ENCODE measurements at places on chromosomes 6 and 20. TPM values are rescaled to one million over a fixed set of nuclear protein-coding genes. Genes with fewer than 3 reads are reported as not detected.

DNA sequence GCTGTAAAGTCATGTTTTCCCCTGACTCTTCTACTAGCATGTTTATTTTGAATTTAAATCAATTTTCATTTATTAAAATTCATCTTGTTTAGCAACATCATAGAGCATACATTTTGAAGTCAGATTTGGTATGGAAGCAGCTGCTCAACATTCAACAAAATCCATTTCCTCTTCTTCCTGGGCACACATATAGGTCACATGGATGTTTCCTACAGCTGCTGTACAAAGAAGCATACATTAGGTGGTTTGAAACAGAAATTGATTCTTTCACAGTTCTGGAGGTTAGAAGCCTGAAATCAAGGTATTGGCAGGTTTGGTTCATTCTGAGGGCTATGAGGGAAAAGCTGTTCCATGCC, 495.2 kb downstream of the RFPL4B start:
- H3K27me3 ChIP-seq: no peaks in the 10 kb centered on the region
- no peak overlapping the region for H3K4me3 ChIP-seq
- H3K27ac ChIP-seq: no peak overlapping the region
- no peaks in the 10 kb centered on the region for H3K4me1 ChIP-seq
- DNase-seq: no peak
- H3K36me3 ChIP-seq: no peaks in the 10 kb centered on the region

Gene HLA-DOA
- polyA plus RNA-seq: 2.8 TPM

- DNase-seq: no peak
- H3K4me1 ChIP-seq: no peaks in the 10 kb centered on the region
- H3K4me3 ChIP-seq: no peak overlapping the region
- H3K27ac ChIP-seq: no peak overlapping the region
- H3K27me3 ChIP-seq: no peaks in the 10 kb centered on the region
Observed at GRCh38 chr6:71656121-71656520, 230.2 kb upstream of the RIMS1 start.

DNA sequence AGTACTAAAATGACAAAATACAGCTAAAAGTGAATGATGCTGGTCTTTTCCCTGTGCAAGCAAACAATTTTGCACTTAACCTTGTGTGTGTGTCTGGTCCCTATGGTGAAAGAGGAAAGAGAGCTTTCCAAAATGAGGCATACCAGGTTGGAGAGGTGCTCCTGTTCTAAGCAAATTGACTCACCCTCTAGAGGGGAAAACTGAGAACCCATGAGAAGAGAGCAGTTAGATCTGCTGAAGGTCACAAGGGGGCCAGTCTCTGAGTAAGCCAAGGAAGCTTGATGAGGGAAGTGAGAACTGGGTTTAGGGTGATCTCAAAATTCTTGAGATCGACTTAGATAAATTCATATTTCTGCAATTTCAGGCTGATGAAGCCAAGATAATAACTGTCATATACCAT, 157.5 kb upstream of the TBX18 start:
- H3K36me3 ChIP-seq: no peaks in the 10 kb centered on the region
- no peaks in the 10 kb centered on the region for H3K4me1 ChIP-seq
- no peak overlapping the region for H3K4me3 ChIP-seq
- DNase-seq: no peak
- H3K27ac ChIP-seq: no peak overlapping the region

- H3K4me1 ChIP-seq: peaks cover 53% of the 10 kb centered on the region
- no peak overlapping the region for H3K4me3 ChIP-seq
Observed at GRCh38 chr6:33429750-33430052, 9.8 kb downstream of the SYNGAP1 start.

DNA sequence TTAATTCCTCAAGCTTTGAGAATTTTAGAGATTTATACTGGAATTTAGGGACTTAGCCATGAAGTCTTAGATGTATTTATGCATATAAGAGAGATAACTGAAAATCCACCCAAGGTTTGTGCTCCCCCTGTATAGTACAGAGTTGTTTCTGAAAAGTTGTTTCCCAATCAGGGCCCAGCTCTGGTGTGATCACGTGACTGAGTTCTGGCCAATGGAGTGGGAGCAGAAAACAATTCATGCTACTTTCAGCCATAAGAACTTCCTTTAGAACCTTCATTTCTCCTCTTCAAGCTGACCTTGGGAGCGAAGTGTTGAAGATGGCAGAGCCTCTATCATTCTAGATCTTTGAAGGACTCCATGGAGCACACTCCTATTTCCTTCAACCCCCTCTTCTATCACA, 151.0 kb downstream of the RCAN2 start:
- no peak for DNase-seq
- H3K27me3 ChIP-seq: no peaks in the 10 kb centered on the region
- H3K4me3 ChIP-seq: no peak overlapping the region
- H3K27ac ChIP-seq: no peak overlapping the region

Gene THEMIS
- 0.16 TPM for polyA plus RNA-seq

- no peak overlapping the region for H3K4me3 ChIP-seq
- no peak for DNase-seq
- no peak overlapping the region for H3K27ac ChIP-seq
- no peaks in the 10 kb centered on the region for H3K36me3 ChIP-seq
Observed at GRCh38 chr20:145877-146276, 3.5 kb downstream of the DEFB126 start.

- DNase-seq: no peak
- H3K36me3 ChIP-seq: no peaks in the 10 kb centered on the region
- H3K27ac ChIP-seq: no peak overlapping the region
- H3K27me3 ChIP-seq: peaks cover 90% of the 10 kb centered on the region
Observed at GRCh38 chr6:10381830-10382208, 33.1 kb downstream of the TFAP2A start.

DNA sequence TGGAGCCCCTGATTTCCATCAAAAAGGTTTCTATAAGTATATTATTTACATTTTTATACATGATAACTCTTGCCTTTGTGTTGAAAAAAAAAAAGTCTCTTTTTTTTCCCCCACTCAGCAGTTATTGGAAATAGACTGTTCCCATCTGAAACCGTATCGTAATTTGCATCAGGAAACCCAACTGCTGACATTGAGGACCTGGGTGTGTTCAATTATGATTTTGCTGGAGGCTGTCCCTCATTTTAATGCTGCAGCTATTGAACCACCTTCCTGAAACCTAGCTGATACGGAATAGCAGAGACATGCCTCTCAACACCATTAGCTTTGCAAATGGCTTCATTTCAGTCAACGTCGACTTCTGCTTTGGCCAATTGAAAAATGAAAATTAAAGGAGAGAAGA, 98.9 kb downstream of the ZNF217 start:
- no peak for DNase-seq
- H3K36me3 ChIP-seq: no peaks in the 10 kb centered on the region
- no peaks in the 10 kb centered on the region for H3K27me3 ChIP-seq
- no peak overlapping the region for H3K27ac ChIP-seq
- no peaks in the 10 kb centered on the region for H3K4me1 ChIP-seq
- no peak overlapping the region for H3K4me3 ChIP-seq

Gene HLA-DPB1
- polyA plus RNA-seq: 981 TPM

- H3K36me3 ChIP-seq: no peaks in the 10 kb centered on the region
- DNase-seq: no peak
- no peak overlapping the region for H3K4me3 ChIP-seq
Observed at GRCh38 chr6:62009445-62009844, 276.6 kb downstream of the KHDRBS2 start.

- no peak for DNase-seq
- no peak overlapping the region for H3K4me3 ChIP-seq
- no peaks in the 10 kb centered on the region for H3K27me3 ChIP-seq
- no peaks in the 10 kb centered on the region for H3K4me1 ChIP-seq
Observed at GRCh38 chr6:88301888-88302768, 136.0 kb upstream of the CNR1 start.

GRCh38 chr6:149233056-149233715, 84.3 kb upstream of the TAB2 start:
- no peaks in the 10 kb centered on the region for H3K27me3 ChIP-seq
- no peaks in the 10 kb centered on the region for H3K36me3 ChIP-seq
- H3K4me3 ChIP-seq: no peak overlapping the region
- H3K27ac ChIP-seq: peak overlapping the region; percentile 85
- DNase-seq: peak; percentile 26
- peaks cover 64% of the 10 kb centered on the region for H3K4me1 ChIP-seq

- no peaks in the 10 kb centered on the region for H3K27me3 ChIP-seq
- H3K4me3 ChIP-seq: no peak overlapping the region
- H3K27ac ChIP-seq: no peak overlapping the region
- H3K4me1 ChIP-seq: no peaks in the 10 kb centered on the region
- no peaks in the 10 kb centered on the region for H3K36me3 ChIP-seq
- no peak for DNase-seq
Observed at GRCh38 chr20:29876911-29877285, 1380.6 kb upstream of the DEFB115 start.

- peaks cover 12% of the 10 kb centered on the region for H3K4me1 ChIP-seq
- no peak for DNase-seq
- no peaks in the 10 kb centered on the region for H3K27me3 ChIP-seq
- no peak overlapping the region for H3K4me3 ChIP-seq
- no peak overlapping the region for H3K27ac ChIP-seq
Observed at GRCh38 chr6:132789396-132789776, 9.1 kb downstream of the SLC18B1 start.

DNA sequence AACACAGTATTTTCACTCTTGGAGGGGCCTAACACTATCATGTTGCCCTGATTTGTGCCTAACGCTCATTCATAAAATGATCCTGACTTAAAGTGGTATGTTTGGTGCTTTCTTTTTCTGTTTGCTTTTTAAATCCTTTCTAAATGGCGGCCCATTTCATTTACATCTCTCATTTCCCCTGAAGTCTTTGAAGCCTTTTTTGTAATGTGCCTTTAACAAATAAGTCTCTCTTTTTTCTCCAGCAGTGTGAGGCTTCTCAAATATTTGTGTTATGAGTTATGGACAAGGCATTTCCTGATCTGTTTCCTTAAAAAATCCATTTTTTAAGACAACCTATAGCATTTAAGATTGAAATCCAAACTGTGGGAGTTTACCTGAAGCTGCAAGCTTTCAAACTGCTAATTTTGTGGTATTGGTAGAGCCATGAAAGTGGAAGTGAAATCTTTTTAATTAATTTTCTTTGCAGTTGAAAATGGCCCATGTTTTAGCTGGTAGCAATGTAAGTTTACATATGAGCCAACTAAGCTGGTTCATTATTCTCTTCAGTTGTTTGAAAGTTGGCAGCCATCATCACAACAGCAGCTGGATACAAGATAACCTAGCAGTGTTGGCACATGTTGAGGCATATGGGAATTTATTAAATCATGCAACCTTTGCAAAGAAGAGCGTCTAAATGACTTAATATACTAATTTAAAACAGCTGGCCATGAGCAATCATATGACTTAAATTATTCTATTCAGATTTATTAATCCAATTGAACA, 469.7 kb downstream of the CDKAL1 start:
- no peaks in the 10 kb centered on the region for H3K4me1 ChIP-seq
- H3K27ac ChIP-seq: no peak overlapping the region
- DNase-seq: no peak
- no peaks in the 10 kb centered on the region for H3K36me3 ChIP-seq

DNA sequence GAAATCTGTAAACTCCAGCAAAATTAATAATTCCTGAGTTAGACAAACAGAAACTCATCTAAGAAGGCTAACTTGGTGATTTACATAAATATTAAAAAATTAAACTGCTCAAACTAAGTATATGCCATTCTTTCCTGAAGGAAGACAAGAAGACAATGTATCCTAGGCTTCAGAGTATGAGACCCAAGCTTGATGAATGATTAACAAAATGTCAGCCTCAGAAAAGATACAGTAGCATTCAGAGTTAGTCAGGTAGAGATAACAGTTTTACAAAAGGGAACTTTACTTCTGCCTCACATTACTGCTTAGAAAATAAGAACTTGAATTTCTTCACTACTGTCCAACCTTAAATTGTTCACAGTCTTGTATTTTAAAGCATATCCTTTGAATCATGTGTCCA, 12.0 kb downstream of the CSNK2A1 start:
- peaks cover 20% of the 10 kb centered on the region for H3K4me1 ChIP-seq
- H3K27ac ChIP-seq: no peak overlapping the region
- no peaks in the 10 kb centered on the region for H3K27me3 ChIP-seq
- peaks cover 16% of the 10 kb centered on the region for H3K36me3 ChIP-seq
- no peak for DNase-seq

DNA sequence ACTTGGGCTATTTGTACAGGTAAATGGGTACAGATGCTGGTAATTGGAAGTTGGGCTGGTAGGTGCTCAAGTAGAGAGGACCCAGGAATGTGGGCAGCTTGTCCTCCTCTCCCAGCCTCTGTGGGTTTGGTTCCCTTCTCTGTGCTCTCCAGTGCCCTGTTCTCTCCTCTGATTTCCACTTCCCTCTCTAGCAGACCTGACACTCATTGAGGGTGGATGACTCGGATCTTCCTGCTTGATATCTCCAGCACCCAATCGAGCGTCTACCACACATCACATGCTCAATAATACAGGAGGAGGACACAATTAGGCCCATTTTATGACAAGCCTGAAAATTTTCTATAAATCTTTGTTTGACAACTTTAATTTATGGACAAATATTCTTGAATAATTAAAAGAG, 23.7 kb downstream of the CST1 start:
- H3K4me1 ChIP-seq: no peaks in the 10 kb centered on the region
- no peaks in the 10 kb centered on the region for H3K36me3 ChIP-seq
- H3K4me3 ChIP-seq: no peak overlapping the region
- no peaks in the 10 kb centered on the region for H3K27me3 ChIP-seq
- no peak for DNase-seq
- no peak overlapping the region for H3K27ac ChIP-seq

DNA sequence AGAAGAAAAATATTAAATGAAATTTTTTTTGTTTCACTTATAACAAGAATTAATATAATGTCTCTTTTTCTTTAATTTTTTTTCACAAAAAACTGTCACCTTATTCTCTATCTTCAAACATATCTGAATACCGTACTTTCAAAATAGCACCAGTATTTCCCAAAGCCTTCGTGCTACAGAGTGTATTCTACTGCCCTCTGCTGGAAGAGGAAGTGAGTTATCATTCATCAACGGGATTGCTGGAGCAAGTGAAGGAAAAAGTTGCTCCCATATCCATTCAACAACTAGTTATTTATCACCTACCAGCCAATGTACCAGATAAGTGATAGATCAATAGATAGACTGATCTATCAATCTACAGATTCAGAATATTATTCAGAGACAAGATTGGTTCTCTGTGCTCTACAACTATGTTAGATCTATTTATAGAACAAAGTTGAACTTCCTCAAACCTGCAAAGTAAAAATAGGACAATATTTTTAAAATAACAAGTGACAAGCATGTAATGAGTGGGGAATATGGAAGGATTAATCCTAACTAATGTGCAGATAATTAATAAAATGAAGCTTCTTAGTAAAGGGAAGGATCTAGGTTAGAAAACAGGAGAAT, 26.7 kb upstream of the TFAP2B start:
- peak; percentile 6 for DNase-seq
- H3K4me1 ChIP-seq: no peaks in the 10 kb centered on the region
- H3K27me3 ChIP-seq: peaks cover 4% of the 10 kb centered on the region
- no peak overlapping the region for H3K4me3 ChIP-seq
- H3K36me3 ChIP-seq: no peaks in the 10 kb centered on the region

DNA sequence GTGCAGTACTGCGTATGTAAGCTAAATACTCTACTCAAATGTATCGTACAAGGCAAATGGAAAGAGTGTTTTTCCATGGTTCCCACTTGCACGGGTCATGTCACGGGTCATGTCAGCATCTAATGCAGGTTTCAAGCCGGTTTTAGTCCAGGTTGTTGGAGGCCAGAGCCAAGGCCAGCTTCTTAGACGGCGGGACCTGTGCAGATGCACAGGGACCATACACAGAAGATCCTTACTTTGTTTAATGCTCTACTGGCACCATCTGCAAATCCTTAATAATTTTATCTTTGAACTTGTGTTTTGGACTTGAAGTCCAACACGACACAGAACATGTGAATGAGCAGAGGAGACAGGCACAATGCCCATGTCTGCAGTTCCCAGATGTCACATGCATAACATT, 42.7 kb downstream of the SOD2 start:
- no peaks in the 10 kb centered on the region for H3K27me3 ChIP-seq
- no peaks in the 10 kb centered on the region for H3K36me3 ChIP-seq
- H3K27ac ChIP-seq: no peak overlapping the region
- H3K4me3 ChIP-seq: no peak overlapping the region
- DNase-seq: no peak

GRCh38 chr6:47009583-47009982, 32.5 kb downstream of the ADGRF1 start:
- no peaks in the 10 kb centered on the region for H3K27me3 ChIP-seq
- no peak overlapping the region for H3K4me3 ChIP-seq
- H3K36me3 ChIP-seq: no peaks in the 10 kb centered on the region
